ENCODE measurements at places on chromosomes 2 and 18.
A peak's percentile ranks its signal among the peaks of the same experiment; 100 is the strongest.

- peak; percentile 20 for DNase-seq
Observed at GRCh38 chr18:35324926-35325655, 19.1 kb downstream of the ZNF24 start.

DNA sequence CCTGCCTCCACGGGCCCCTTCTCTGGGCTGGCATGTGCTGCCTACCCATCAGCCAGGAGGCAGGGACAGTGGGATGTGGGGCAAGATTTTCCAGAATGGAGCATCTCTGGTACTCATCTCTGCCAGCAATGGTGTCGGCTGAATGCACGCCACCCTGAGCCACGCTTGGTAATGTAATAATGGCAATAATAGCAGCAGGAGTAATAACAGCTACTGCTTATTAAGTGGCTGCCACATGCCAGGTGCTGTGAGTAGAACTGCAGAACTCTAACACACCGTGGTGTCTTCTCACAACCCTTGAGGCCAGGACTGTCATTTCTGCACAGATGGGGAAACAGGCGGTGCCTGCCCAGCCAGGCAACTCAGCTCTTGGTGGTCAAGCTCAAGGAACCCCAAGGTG, 113.6 kb downstream of the CELF4 start:
- DNase-seq = no peak

DNA sequence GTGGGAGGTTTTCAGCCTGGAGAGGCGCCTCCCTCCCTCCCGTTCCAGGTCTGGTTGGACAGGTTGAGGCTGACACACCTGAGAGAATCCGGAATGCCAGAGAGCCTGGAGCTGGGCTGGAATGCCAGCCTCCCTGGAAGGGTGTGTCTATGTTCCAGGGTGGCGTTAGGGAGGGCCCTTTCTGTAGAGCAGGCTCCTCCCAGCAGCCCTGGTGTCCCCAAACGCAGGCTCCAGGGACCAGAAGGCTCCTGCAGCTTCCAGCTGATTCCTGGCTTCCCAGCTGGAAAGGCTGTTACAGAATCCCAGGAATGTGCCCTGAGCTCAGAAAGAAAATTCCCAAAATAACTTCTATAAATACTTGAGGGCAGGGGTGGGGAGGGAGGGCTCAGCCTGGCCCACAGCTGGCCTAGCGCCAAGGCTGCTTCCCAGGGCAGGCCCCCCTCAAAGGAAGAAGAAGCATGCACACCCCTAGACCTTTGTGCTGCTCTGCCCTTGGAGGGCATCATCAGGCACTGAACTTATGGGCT, 85.4 kb downstream of the STPG4 start:
- DNase-seq = peak; percentile 93

DNA sequence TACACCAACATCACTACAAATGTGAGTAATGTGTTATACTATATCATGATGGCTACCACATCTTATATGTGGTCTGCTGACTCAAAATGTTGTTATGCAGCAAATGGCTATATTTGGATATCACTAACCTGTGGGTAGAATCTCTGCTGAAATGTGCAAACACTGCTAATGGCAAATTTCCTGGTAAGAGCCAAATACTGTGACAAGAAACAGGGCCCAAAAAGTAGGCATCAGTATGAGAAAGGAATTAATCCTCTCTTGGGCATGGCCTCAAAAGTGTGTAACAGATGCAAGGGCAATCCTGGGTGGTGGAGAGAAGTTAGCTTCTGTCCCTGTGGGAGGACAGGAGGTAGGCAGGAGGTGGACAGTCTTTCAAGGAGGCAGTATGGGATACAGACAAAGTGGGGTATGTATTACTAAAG, 13.3 kb downstream of the ATF2 start:
- peak; percentile 88 for DNase-seq

DNA sequence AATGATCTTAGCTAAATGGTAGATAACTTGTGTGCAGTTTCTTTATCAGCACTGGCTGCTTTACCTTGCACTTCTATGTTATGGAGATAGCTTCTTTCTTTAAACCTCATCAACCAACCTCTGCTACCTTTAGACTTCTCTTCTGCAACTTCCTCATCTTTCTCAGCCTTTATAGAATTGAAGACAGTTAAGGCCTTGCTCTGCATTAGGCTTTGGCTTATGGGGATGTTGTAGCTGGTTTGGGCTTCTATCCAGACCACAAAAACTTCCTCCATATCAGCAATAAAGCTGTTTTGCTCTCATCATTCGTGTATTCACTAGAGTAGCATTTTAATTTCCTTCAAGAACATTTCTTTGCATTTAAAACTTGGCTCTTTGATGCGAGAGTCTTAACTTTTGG, 123.7 kb downstream of the PIK3C3 start:
- DNase-seq = peak; percentile 59

DNA sequence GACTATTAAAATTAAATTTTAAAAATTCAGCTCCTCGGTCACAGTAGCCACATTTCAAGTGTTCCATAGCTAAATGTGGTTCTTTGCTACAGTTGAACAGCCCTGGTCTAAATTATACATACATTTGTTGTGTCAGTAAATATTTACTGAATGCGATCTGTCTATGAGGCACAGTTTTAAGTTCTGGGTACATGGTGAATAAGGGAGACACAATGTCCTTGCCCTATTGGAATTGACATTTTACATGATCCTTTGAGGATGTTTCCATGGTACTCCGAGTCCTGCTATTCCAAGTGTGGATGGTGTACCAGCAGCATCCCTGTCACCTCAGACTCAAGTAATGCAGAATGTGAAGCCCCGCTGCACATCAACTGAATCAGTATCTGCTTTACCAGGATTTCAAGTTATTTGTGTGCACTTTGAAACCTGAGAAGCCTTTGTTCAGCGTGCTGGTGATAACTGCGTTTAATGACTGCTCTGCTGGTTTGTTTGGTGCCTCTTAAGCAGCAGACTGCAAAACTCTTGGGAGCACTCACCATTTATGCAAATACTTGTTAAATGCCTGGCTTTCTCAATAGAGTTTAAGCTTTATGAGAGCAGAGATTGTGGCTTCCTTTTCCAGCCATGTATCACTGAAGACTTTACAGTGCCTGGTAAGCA, 1.5 kb downstream of the GALNT1 start:
- peak; percentile 7 for DNase-seq

- DNase-seq = no peak
Observed at GRCh38 chr18:1438458-1438910, 533.8 kb downstream of the ADCYAP1 start.

DNA sequence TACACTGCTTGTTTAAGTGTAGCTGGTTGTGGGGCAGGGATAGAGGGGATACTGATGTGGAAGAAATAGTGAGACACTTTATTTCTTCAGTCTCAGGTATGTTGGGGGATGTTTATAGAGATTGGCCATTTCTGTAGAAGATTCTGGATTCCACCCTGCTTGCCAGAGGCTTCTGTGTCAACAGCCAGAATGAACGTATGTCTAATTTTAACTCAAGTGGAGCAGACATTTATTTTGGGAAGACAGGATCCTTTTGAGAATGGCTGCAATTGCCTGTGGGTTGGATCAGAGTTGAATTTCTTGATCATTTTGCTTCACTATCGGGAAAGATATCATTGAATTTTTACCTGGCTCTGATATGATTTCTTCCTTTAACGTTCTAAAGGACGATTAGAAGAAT, 465.6 kb upstream of the SLC14A2 start:
- no peak for DNase-seq

DNA sequence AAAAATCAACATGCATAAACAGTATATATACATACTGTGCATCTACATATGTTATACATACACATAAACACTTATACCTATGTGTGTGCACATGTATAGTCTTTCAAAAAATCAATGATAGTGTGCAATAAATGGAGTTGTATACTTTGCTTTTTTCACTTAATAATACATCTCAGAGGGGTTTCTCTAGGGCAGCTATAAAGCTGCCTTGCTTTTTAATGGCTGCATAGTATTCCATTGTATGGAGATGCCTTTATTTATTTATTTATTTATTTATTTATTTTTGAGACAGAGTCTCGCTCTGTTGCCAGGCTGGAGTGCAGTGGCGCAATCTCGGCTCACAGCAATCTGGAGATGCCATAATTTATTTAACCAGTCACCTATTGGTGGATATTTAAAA, 7.4 kb upstream of the RNF125 start:
- DNase-seq = no peak

Measured in fibroblast of upper back skin (primary cell).